Purkinje cell (primary cell): ENCODE measurements at places on chromosomes 12 and 14. TPM values are rescaled to one million over a fixed set of nuclear protein-coding genes. Genes with fewer than 3 reads are reported as not detected.

The MEG3 gene
- 225 and 283 TPM in 2 replicates for polyA plus RNA-seq

The NRIP2 gene
- 0.08 and 0.48 TPM in 2 replicates for polyA plus RNA-seq

The SMOC1 gene
- polyA plus RNA-seq, result 0.23 and 0.53 TPM in 2 replicates

The VRTN gene
- not detected in 2 replicates for polyA plus RNA-seq

The ANHX gene
- polyA plus RNA-seq, result not detected in 2 replicates

The SIX6 gene
- polyA plus RNA-seq, result not detected in 2 replicates

The TDP1 gene
- polyA plus RNA-seq, result 3.1 and 3.7 TPM in 2 replicates

The SLC6A13 gene
- 3.5 and 6.5 TPM in 2 replicates for polyA plus RNA-seq

The TMEM229B gene
- 1.2 and 2.0 TPM in 2 replicates for polyA plus RNA-seq

The SRGAP1 gene
- polyA plus RNA-seq, result 35.7 and 40.7 TPM in 2 replicates

The KRT5 gene
- not detected in 2 replicates for polyA plus RNA-seq

The POP5 gene
- 146 and 150 TPM in 2 replicates for polyA plus RNA-seq
